Frontal cortex (tissue), 4 donors: ENCODE measurements at places on chromosomes 7 and 10. TPM values are rescaled to one million over a fixed set of nuclear protein-coding genes. Genes with fewer than 3 reads are reported as not detected.

ACSM6 gene
- total RNA-seq: not detected

PAX4 gene
- total RNA-seq: not detected

DNA sequence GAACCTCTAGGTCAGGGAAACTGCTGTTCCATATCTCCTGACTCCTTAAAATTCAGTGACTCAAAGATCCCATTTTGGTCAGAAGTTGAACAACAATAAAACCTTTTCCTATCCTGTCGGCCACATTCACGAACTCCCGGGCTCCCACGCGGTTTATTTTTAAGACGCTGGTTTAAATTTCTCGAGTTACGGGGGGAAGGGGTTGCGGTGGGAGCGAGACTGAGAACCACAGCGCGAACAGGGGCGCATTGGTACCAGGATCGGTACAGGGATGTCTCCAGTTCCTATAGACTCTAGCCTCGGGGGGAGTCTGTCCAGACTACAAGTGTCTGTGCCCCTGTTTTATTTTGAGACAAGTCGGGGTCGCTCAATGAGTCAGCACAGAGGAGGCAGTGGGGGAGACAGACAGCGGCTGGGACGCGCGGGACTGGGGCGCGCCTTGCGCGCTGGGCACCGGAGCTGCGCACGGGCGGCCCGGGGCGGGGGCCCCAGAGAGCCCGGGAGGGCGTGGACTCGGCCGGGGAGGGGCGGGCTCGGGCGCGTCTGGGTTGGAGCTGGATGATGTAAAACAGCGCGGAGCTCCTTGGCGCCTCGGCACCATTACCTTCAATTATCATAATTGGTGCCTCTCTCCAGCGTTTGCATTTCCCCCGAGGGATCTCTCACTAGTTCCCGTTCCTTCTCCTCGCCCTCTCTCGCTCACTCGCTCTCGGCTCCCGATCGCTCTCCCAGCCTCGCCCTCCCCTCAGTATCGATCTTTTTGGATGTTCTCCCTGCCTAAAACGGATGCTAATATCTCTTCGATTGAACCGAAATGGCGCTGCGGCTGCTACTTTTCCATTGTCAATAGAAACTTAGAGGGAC lies 8.7 kb upstream of the BAMBI start:
- DNase-seq: peak; percentile 37

- no peak for DNase-seq
These were observed 37.3 kb downstream of the INPP5A start for GRCh38 chr10:132574783-132575319.

- no peak for DNase-seq
These were observed 794 bp downstream of the PCGF6 start for GRCh38 chr10:103350175-103350516.

DNA sequence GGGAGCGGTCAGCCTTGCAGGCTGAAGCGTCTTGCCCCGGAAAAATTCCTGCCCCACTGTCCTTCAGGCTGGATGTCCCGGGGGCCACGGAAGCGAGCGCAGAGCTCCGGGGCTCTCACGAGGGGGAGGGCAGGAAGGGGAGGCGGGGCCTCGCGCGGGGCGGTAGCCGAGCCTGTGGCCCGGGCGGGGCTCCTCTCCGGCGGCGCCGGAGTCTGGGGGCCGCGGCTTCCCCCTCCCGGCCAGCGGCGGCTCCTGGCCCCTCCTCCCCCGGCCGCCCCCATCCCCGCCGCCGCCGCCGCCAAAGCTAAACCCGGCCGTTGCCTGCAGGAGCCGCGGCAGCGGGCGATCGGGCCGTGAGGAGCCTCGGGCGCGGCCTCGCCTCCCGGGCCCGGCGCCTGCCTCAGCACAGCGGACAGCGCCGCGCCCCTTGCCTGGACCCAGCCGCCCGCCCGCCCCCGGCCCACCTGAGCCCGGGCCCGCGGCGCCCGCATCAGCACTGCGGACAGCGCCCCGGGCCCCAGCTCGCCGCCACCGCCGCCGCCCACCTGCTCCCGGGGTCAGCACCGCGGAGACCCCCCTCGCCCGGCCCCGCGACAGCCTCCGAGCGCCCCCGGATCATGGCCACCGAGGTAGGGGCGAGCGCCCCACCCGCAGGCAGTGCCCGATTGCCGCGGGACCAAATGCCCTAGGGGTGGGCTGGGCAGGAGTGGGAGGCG lies at the start of gene GOLGA7B:
TSS of gene GOLGA7B (plus strand) at position 157 of the 716 bp plus-strand sequence. CDS start at position 618, 461 bp downstream.
- DNase-seq: peak; percentile 66

GRCh38 chr10:19041171-19041570 lies 7.4 kb upstream of the MALRD1 start:
- DNase-seq: no peak

DNA sequence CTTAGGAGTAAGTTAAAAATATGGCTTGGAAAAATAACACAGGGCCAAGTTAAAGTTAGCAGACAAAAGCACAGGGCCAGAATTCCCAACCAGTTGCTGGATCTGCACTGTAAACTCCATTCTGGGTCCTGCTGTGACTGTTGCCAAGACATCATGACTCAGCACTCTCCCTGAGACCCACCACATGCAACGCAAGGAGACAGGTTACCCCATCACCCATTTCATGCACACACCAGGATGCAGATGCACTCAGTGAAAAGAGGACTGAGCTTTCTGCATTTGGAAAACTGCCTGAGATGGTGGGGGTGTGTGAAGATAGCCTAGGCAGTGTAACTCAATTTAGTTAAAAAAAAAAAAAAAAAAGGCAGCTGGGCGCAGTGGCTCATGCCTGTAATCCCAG lies 97.6 kb upstream of the ZNF438 start:
- no peak for DNase-seq

DNA sequence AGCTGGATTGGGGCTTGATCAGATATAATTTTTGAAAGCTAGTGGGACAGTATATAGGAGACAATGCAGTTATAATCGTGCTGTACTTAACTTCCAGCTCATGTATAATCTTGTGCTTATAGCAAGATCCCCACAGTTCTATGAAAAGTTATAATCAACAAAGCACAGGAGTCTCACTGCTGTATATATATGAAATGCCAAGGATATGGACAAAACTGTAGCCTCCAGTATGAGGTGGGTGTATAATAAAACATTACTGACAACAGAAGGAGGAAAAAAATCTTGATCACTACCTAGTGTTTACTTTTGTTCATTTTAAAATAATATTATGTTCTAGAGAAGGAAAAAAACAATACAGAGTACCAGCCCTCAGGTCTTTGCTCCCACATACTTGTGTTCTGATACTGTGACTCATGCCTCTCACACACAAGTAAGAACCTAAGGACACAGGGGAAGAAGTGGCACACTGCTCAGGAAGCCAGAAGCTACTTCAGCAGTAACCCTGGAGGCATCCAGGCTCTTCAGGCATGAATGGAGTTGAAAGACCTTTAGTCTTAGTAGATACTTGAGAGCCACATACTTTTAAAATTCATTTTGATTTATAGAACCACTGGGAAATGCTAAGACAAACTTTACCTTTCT lies 265.7 kb upstream of the IMMP2L start:
- no peak for DNase-seq

DNA sequence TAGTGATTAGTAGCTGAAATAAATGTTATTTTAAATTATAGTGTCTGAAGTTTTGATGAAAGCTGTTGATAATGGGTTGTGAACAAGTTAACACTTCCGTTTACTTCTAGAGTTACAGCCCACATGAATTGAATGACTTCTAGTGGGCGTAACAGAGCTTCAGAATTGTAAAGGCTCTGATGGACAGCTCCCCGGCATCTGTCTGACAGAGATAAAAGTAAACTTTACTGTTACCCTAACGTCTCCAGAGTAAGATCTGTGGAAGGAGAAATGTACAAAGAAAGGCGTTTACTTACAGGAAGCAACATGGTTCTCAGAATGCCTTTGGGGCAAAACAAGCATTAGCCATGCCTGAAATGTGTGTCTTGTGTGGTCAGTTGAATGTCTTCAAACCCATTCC lies 124.4 kb downstream of the ADARB2 start:
- no peak for DNase-seq
